ENCODE measurements at places on chromosomes 16 and 17.

DNA sequence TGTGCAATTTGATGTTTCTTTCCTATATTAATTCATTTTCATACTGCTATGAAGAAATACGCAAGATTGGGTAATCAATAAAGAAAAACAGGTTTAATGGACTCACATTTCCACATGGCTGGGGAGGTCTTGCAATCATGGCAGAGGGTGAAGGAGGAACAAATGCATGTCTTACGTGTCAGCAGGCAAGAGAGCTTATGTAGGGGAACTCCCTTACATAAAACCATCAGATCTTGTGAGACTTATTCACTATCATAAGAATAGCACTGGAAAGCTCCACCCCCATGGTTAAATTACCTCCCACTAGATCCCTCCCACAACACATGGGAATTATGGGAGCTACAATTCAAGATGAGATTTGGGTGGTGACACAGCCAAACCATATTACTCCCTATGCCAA is 418.9 kb upstream of the MAF start:
- no peak for DNase-seq

- DNase-seq: no peak
Observed at GRCh38 chr16:70582280-70582978, 58.8 kb downstream of the SF3B3 start.

GRCh38 chr17:73096866-73097265 is 4.4 kb upstream of the SLC39A11 start:
- DNase-seq: no peak

DNA sequence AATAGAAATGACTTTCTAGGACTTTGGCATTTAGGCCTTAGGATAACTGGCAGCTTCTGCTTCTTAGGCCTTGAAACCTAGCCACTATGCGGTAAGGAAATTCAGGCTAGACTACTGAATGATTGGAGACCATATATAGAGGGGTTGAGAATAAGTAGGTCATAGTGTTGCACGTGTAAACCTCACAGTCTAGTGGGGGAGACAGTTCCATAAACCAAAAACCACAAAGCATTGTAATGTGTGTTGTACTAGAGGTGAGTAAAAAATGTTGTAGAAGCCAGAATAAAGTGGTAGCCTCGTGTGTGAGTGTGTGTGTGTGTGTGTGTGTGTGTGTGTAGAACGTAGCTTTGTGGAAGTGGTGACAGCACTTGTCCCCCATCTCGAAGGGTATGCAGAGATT is 188.5 kb downstream of the MAP2K6 start:
- no peak for DNase-seq

DNA sequence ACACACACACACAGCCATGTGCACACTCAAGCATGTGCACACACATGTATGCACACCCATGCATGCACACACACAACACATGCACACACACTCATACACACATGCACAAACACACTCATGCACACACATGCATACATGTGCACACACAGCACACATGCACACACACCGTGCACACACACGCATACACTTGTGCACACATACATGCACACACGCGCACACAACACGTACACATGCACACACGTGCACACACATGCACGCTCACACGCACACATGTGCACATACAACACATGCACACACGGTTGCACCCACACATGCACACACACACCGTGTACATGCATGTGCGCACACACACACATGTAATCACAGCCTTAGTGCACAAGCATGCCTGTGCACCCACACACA is 230.4 kb upstream of the GSE1 start:
- DNase-seq: no peak

DNA sequence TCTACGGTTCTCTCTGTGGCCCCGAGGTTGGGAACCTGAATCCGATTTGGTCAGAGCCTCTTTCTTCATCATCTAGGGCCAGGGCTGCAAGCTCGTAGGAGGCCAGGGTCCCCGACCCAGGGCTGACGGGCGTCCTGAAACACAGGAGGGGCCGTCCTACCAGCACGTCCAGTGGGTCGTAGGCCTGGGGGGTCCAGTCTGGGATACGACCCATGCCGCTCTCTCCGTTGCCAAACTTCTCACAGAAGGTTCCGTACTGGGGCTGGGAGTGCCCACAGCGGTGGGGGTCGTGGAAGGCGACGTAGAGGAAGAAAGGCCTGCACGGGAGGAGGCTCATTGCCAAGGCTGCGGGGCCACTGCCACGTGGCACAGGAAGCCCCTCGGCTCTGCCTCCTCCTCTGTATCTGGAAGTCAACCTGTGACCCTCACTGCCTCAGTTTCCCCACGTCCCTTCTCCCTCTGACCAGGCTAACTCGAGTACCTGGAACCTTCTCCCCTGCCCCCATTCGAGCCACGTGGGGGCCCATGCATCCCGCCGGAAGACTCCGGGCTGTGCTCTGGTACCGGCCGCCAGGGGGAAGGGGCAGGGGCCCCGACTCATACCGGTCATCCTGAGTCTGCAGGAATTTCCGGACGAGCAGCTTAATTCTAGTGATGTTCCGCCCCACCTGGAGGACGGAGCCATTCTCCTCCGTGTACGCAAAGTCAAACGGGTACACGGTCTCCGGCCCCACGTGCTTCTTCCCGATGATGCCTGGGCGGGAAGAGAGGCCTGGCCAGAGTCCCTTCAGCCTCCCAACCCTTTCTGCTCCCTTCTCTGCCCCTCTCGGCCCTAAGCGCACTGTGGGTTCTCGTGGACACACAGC is 5.9 kb downstream of the SGSH start:
- DNase-seq: no peak

- DNase-seq: no peak
Observed at GRCh38 chr17:1196946-1197345, 17.2 kb upstream of the ABR start.

- no peak for DNase-seq
Observed at GRCh38 chr16:83746611-83747010, 61.2 kb upstream of the HSBP1 start.

- no peak for DNase-seq
Observed at GRCh38 chr16:66267292-66268014, 99.0 kb upstream of the CDH5 start.

- no peak for DNase-seq
Observed at GRCh38 chr17:63413128-63413527, 33.0 kb downstream of the CYB561 start.

DNA sequence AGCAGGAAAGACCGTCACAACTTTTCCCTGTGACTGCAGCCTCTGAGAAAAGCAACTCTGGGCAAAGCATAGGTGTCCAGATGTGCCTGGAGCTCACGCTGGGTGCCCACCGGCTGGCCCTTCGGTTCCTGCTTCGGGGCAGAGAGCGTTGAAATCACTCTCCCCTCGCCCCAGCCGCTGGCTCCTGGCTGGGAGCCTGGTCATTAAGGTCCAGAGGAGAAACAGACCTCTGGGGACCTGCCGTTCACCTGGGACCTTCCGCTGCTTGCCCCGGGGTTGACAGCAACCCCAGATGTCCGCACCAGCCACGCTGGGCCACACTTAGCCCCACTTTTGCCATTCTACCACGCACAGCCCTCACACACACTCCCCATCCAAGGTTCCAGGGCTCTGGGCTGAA is 13.1 kb downstream of the MRM3 start:
- no peak for DNase-seq

DNA sequence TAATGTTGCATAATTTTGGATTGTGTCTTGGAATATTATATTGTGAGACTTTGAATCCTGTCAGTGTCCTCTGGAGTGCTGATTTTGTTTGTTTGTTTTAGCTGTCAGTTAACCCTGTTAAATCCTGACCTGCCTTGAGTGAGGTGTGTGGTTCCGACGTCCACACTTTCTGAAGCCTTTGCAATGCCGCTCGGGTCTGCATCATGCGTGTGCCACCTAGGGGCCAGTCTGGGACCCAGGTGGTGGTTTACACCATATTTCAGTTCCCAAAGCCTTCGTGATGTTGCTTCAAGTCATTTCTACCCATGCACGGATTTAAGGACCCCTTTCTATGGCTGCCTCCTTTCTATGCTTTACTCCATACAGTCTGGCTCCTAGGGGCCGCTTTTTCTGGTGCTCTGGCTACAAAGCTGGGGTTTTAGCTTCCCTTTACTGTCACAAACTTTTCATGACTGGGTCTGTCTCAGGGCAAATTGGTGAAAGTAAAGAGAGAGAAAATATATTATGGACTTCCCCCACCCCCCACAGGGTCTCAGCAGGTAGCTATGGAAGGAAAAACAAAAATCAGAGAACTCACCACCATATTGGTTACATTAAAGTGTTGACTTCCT is 11.4 kb upstream of the OR4D1 start:
- DNase-seq: no peak

GRCh38 chr17:74089869-74090464 is 113.5 kb upstream of the RPL38 start:
- no peak for DNase-seq

DNA sequence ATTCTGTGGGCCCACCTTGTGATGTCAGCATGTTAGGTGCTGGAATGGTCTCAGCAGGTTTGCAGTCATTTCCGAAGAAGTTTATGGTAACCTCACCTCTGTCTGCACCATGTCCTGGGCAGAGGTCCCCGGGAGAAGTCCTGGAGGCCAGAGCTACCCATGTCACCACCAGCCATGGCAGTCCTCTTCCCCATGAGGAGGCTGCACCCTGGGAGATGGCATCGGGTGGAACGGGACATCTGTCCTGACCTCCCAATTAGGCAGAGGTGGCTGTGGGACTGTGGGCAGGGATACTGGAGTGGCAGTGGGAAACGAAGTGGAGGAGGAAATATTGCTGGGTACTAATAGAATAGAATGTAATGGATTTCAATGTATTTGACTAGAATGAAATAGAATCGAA is 511.8 kb upstream of the WSB1 start:
- DNase-seq: no peak

DNA sequence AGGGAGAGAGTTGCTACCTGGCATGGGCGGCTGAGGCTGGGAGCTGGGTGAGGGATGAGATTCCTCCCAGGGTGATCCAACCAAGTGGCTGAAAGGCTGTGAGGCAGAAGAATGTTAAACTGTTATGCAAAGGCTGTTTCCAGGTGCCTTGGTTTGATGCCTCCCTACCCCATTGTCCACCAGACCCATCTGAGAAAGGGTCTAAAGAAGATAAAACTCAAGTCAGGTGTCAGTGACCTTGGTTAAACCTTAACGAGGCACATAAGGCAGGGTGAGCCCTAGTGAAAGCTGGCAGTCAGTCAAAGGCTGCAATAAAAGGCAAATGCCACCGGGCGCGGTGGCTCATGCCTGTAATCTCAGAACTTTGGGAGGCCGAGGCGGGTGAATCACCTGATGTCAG is 23.8 kb downstream of the LDHD start:
- no peak for DNase-seq

GRCh38 chr17:59372138-59372751 is 40.8 kb downstream of the YPEL2 start:
- DNase-seq: no peak

- no peak for DNase-seq
Observed at GRCh38 chr16:69520800-69521602, 44.8 kb upstream of the NFAT5 start.

DNA sequence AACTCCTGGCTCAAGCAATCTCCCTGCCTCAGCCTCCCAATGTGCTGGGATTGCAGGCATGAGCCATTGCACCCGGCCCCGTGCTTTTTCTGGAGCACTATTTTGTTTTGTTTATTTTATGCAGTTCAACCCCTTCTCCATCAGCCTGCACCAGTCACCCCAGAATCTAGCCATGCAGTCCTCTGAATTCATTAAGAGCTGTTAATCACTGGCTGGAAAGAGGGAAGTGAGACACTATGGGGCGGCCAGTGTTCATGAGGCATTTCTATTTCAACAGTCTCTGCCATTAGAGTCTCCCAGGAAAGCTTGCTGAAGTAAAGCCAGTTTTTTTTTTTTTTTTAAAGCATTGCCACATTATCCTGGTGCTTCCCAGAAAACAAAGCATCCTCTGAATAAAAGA is 1.7 kb downstream of the VWA3A start:
- no peak for DNase-seq

- no peak for DNase-seq
Observed at GRCh38 chr16:20897253-20897897, 2.8 kb downstream of the DCUN1D3 start.

DNA sequence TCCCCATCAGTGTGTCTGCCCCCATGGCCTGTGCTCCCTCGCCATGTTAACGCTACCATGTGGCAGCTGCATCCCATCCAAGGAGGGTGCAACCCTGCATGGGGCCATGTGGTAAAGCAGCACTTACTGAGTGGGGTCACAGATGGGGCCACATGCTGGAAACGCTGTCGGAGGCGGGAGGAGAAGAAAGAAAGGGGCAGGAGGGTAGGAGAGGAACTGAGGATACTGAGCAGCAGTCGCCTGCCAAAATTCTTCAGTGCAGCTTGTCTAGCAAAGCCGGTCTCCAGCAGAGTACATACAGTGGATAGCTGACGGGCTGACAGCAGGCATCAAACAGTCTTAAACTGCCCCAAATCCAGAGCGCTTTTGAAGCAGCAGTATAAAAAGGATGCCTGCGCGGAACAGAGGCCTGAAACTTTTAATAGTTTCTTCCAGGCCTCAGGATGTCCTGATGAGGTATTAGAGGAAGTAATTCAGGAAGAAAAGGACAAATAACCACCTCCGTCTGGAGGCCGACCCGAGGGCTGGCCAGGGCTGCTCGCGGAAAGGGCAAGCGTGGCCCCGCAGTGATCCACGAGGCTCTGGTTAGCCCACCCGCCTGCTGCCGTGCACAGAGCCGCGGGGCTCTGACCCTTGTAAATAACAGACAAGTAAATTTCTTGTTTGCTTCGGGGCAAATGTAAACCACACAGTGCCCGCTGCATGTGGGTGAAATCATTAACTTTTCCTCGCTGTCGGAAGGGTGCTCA is 149.0 kb downstream of the CCDC182 start:
- no peak for DNase-seq

DNA sequence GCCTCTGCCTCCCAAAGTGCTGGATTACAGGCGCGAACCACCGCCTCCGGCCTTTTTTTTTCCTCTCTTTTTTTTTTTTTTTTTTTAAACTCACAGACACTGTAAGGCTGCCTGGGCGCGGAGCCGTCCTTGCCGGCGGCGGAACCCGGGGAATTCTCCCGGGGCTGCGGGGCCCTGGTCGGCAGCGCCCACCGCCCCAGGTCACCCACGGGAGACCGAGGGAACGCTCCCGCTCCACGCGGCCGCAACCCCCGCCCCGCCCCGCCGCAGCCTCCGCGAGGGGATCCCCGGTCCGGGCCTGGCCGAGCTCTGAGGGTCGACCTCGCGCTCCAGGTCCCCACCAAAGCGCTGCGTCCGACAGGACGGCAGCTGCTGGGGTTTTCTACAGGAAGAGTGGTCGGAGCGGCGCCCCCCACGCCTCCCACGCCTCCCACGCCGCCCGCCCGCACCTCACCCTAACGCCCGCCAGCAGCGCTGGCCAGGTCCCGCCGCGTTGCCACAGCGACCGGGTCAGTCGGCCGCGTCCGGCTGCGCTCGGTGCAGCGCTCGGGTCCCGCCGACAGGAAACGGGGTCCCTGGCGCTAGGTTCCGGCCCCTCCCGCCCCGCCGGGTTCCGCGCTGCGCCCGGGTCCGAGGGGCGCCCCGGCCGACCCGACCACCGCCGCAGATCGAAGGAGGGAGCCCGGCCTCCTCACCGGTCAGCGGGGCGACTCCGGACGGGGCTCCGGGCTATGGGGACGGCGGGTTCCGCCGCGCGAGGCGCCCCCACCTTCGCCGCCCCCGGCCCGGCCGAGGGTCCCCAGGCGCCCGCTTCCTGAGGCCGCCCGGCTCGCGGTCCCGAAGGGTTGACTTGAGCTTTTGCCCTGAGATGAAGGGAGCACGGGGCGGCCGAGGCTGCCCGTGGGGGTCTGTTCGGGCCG is at the start of gene CCDC57:
TSS of gene CCDC57 (minus strand) at position 512 of the 920 bp plus-strand sequence. CDS start 10,898 bp downstream, outside the sequence.
- DNase-seq: peak; percentile 50

Data from T-helper 1 cell (primary cell).